Activated effector memory CD4-positive, alpha-beta T cell treated with Interleukin-2 at 50 U/mL for 16 hours (primary cell): ENCODE measurements at places on chromosomes 4 and X.

DNA sequence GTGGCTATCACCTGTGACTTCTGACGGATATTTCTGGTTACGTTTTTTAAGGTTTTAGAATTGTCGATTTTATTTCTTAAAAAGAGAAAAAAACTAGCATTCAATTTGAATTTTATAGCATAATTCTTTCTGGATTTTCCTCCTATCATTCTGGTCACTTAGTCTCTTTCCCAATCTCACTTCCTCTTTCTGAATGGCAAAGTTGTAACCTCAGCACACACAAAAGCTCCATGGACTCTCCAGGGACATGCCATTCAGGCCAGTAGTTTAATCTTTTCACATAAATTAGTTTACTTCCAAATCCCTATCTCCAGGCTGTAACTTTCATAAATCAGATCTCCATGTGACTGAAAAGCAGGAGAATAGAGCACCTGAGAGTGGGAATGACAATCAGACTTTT, 110.7 kb downstream of the ARAP2 start:
- DNase-seq = no peak

GRCh38 chrX:40459571-40460158, 121.1 kb upstream of the ATP6AP2 start:
- no peak for DNase-seq

GRCh38 chr4:76639288-76639687, 204.3 kb downstream of the SHROOM3 start:
- no peak for DNase-seq

- no peak for DNase-seq
These were observed 18.4 kb upstream of the TRPC5OS start for GRCh38 chrX:111857534-111858060.

DNA sequence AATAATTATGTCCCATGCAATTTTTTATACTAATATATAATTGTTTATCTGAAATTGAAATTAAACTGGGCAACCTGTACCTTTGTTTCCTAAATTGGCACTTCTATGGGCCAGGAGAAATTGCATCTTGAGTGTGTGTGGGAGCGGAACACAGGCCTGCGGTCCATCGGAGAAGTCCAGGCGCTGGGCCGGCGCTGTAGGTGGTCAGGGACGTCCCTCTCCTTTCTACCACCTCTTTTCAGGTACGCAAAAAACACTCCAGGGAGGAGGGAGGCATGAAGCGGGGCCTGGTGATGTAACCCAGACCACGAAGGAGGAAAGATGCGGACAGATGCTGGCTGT, 717 bp downstream of the MGAT4D start:
- no peak for DNase-seq

DNA sequence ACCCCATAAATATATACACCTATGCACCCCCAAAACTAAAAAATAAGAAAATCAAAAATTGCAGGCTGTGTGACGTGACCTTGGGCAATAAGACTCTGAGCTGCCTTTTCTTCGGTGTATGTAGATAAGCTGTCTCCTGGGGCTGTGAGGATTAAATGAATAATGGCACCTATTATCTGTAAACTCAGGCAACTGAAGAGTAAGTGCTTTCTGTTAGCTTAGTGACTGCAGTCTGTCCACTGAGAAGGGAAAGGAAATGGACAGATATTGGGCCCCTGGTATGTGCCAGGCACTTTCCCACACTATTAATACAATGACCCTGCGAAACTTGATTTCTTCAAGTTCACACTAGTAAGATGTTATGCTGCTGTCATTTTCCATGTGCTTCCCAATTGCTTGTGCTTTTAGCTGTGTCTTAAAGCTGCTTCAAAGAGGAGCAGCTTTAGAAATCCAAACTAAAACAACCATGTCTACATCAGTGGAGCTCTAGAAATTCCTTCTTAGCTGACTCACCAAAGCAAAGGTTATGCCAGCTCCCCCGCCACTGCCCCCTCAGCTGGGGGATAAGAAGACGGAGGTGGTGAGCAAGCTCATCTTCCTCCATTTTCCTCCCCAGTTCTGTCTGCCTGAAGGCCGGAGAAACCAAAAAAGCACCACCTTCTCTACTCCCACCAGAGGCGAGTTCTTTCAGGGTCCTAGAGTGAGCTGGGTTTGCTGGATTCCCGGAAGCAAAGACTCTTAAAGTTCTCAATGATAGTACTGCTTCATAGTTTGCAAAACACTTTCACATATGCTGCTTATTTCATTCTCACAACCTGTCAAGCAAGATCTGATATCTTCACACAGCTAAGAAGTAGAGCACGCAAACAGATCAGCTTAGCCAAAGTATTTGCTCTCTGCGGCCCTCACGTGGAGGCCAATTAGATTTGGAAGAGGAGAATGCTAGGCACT, 8.8 kb upstream of the DGAT2L6 start:
- DNase-seq = no peak

GRCh38 chr4:183348706-183349659, 26.8 kb upstream of the CLDN24 start:
- DNase-seq = no peak

- no peak for DNase-seq
These were observed 1.9 kb upstream of the MAGEB3 start for GRCh38 chrX:30228526-30228925.

GRCh38 chr4:166989886-166990285, 244.4 kb downstream of the SPOCK3 start:
- no peak for DNase-seq

GRCh38 chrX:49850028-49850427, 20.9 kb downstream of the PAGE4 start:
- DNase-seq = no peak

DNA sequence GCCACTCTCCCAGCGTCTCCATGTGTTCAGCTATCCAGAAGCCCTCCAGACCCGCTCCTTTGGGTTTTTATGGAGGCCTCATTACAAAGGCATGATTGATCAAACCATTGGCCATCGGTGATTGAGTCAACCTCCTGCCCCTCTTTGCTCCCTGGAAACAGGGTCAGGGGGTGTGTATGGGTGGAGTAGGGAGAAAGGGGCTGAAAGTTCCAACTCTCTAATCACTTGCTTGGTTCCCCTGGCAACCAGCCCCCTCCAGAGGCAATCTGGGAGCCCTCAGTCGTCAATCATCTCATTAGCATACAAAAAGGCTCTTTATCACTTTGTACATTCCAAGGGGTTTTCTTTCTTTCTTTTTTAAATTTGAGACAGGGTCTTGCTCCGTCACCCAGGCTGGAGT, 2.3 kb downstream of the TRIM2 start:
- no peak for DNase-seq

- no peak for DNase-seq
These were observed 390.5 kb upstream of the TECRL start for GRCh38 chr4:64799751-64800150.

GRCh38 chrX:136339702-136340101, 38.9 kb downstream of the ADGRG4 start:
- no peak for DNase-seq

- DNase-seq = no peak
These were observed 96.5 kb upstream of the BEND4 start for GRCh38 chr4:42248972-42249371.

- DNase-seq = no peak
These were observed 28.6 kb upstream of the USP46 start for GRCh38 chr4:52687696-52688095.

- no peak for DNase-seq
These were observed 107.6 kb downstream of the PDLIM5 start for GRCh38 chr4:94559351-94559806.

- no peak for DNase-seq
These were observed 146.8 kb downstream of the PPP3CA start for GRCh38 chr4:101200561-101200960.

DNA sequence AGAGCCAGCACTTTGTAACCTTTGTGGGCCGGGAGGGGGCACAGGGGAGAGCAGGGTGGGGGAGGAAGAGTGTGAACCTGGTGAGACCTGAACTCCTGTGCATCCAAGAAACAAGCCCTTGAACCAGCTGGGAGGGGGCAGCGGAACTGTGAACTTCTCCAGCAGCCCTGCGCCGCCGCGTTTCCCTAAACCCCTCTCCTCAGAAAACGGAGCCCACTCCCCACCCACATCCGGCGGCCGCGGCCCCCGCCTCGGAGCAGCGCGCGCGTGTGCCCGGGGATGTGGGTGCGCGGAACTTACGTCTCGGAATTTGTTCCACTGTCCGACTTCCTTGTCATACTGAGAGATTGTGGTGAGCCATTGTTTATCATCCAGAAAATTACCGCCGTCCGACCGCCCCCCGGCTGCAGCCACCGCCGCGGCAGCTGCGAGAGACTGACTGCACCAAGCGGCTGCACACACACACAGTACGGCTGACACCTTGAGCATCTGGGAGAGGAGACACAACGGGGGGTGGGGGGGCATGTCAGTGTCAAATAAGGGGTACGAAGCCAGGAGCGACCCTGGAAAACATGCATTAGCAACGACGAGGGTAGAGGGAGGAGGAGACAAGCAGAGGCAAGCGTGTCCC, 494 bp downstream of the SPOCK3 start:
- no peak for DNase-seq

GRCh38 chr4:42357325-42357724, 40.0 kb upstream of the SHISA3 start:
- no peak for DNase-seq

DNA sequence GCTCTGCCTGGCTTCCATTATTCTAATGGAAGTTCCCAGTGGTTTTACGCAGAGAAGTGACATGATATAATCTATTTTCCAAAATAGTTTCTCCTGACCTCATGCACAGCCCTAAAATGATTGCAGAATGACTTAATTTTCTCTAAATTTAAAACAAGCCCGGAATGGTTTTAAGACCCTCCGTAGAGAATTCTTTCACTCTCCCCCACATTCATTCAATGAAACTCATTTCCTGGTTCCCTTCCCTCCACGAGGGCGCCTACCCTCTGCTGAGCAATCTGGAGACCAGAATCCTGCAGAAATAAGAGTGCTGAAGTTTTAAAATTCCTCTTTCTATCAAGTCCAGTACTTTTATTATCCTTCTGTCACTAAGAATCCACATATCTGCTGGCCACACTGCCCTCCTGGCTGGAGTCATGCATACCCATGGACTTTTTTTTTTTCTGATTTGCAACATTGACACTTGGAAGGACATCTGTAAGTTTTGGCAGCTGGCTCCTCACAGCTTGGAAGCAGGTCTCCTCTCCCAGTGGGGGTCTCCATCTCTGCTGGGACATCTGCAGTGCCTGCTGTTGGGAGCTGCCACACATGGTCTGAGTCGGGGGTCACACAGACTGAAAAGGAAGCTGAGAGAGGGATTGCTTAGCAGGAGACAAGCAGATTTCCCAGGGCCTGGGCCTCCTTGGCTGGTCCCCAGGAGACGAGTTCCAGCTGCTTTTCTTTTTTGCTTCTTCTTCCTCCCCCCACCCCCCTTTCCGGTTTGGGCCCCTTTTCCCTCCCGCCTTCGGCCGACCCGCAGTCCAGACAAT, 86.1 kb downstream of the SOWAHB start:
- DNase-seq = no peak

DNA sequence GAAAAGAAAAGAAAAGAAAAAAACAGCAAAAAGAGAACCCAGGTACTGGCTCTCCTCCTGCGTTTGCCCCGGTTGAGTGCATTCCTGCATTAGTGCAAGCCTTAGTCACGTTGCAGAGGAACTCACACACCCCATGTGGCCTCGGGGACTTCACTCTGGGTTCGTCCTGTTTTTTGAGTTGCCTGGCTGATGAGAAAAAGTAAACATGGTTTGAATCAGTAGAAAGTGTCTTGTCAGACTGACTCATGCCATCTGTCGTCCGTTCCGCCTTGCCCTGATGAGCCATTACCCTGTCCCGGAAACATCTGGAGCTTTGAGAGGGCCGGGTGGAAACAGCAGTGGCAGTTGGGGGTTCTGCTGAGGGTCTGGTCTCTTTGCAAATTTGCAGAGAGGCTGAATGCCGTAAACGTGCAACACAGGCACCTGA, 16.3 kb downstream of the CD99 start:
- DNase-seq = peak; percentile 43

DNA sequence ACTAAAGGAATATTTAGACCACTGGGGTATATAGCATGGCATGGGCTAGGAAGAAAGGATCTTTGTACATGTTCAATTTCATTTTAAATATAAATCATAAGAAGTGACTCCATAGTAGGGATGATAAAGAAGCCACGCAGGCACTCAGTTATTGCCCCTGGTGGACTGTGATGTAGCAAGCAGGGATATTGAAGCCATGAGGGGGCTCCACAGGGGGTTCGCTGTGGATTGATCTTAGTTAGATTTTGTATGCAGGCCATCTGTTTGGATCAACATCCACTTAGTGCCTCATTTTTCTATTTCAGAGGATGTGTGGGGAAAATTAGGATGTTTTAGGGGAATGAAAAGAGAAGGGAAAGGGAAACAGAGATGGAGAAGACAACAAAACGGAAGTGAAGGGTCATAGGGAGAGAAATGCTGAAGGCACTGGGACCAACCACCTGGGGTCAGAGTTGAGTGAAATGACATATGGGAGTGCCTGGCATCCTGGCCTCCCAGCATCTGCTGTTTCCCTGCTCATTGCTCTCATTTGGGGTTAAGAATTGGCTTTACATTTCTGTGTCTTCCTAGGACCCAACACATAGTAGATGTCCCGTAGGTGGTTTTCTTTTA, 11.2 kb upstream of the FREM3 start:
- no peak for DNase-seq

GRCh38 chrX:13201605-13202219, 118.1 kb downstream of the ATXN3L start:
- DNase-seq = no peak
